Stimulated activated CD4-positive, alpha-beta T cell treated with anti-CD3 and anti-CD28 coated beads, Interleukin-4, amount 100 ng/mL, for 48 hours (primary cell): ENCODE measurements at places on chromosomes 6 and 20.
A peak's percentile ranks its signal among the peaks of the same experiment; 100 is the strongest.

- DNase-seq, result no peak
Measured at GRCh38 chr6:131937703-131938631, 13.2 kb downstream of the CCN2 start.

- DNase-seq, result peak; percentile 21
Measured at GRCh38 chr6:40328386-40328985, 258.7 kb downstream of the LRFN2 start.

DNA sequence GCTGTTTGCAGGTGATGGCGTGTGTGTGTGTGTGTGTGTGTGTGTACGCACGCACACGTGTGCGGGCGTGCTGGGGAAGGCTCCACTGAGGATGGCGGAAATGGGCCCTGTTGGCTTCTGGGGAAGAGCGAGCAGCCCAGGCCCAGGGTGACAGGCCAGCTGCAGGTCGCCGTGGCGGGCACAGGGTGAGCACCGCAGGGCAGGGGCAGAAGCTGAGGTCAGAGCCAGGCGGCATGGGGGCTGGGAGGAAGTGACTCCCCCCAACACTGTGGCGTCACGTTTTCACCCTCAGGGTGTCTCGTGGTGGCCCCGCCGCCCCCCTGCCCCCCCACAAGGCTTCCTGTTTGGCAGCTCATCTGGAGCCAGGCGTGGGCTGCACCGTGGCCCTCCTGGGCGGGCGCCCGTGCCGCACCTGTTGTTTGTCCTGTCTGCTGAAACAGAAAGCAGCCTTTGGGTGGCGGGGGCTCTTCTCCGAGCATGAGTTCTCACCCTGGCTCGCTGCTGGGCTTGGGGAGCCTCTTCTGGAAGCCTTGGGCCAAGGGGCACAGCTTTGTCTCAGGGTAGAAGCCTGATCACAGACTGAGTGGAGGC, 7.1 kb downstream of the RBM38 start:
- DNase-seq, result peak; percentile 67

DNA sequence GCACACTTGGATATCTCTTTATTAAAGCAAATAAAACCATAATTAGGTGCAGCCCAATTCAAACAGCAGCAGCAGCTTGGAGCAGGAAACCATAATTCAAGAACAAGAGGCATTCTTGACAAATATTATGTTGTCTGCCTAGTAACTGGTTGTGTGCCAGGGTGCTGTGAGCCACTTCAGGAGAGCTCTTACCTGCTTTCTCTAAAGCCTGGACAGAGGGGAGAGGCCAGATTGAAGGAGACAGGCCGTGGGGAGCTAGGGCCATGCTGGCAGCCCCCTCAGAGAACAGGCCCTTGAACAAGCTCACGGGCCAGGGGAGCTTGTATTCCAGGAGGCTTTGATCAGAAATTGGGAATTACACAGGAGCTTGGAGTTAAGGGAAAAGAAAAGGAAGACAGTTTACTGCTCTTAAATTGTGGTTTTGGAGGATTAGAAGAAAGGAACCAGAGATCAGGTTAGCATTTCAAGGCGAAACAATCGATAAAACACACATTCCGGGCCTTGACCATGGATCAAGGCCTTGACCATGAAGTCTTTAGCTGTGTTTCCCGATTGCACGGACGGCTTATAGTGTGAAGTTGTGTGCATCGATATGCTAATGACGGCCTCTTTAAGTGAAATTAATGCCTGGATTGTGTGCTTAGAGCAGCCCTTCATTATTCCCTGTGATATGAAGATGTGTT, 69.8 kb upstream of the NKX2-2 start:
- DNase-seq, result no peak

- DNase-seq, result no peak
Measured at GRCh38 chr20:61937146-61937962, 128.3 kb downstream of the TAF4 start.

DNA sequence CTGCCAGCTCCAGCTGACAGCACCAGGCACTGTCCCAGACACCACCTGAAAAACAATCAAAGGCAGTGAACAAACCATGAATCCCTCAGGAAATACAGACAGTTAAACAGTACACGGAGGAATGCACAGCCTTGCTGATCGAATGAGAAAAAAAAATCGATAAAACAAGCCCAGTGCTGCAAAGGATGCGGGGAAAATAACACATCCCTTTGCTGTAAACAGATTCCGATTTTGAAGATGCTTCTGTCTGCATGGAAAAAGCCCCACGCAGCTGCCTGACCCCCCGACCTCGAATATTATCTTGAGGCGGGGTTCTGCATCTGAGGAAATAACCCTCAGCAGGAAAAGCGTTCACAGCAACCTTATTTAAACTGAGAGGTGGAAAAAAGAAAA, 43.9 kb downstream of the RBM38 start:
- no peak for DNase-seq

DNA sequence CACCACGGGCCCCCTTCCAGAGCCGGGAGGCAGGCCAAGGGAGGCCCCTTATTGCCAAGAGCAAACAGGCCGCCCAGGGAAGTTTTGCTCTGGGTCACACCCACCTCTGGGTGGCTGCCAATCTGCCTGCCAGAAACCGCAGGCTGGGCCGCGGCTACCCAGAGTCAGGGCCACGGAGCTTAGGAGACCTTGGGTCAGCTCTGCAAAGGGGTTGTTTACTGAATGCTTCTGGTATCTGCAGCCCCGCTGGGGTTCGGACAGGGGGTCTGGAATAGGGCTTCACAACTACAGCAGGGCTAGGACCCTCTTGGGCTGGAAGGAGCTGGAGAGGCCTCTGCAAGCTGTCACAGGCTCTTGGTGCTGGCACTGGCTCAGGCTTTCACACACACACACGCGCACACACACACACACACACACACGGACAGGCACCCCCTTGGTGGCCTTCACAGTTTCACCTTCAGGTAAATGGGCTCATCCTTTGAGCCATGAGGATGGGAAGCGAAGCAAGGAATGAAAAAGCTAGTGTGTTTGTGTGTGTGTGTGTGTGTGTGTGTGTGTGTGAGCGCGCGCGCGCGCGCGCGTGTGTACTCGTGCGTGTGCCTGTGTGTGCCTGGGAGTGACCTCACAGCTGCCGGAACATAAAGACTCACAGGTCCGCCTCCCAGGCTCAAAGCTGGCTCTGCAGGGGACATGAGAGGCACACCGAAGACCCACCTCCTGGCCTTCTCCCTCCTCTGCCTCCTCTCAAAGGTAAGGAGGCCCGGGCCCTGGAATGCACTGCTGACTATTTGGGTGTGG, at the start of gene CCN5:
TSS of gene CCN5 (plus strand) at position 669 of the 798 bp plus-strand sequence. CDS start at position 691, 22 bp downstream.
- DNase-seq, result no peak

DNA sequence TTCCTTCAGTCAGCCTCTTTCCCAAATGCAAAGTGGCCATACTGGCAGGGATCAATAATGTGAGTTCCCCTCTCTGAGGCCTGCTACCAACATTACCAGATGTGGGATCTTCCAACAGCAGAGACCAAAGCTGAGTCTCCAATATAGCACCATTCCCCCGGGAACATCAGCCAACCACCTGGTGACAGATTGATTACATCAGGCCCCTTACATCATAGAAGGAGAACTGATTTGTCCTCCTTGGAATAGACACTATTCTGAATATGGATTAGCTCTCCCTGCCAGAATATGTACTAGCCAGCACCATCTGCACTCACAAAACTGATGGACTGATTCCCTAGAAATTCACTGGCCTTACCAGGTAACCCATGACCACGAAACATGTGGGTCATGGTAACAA, 61.9 kb upstream of the CARMIL1 start:
- no peak for DNase-seq

GRCh38 chr6:157029980-157030690, 253.0 kb downstream of the ARID1B start:
- DNase-seq, result no peak

- DNase-seq, result peak; percentile 18
Measured at GRCh38 chr6:11374036-11375010, 141.9 kb upstream of the NEDD9 start.

DNA sequence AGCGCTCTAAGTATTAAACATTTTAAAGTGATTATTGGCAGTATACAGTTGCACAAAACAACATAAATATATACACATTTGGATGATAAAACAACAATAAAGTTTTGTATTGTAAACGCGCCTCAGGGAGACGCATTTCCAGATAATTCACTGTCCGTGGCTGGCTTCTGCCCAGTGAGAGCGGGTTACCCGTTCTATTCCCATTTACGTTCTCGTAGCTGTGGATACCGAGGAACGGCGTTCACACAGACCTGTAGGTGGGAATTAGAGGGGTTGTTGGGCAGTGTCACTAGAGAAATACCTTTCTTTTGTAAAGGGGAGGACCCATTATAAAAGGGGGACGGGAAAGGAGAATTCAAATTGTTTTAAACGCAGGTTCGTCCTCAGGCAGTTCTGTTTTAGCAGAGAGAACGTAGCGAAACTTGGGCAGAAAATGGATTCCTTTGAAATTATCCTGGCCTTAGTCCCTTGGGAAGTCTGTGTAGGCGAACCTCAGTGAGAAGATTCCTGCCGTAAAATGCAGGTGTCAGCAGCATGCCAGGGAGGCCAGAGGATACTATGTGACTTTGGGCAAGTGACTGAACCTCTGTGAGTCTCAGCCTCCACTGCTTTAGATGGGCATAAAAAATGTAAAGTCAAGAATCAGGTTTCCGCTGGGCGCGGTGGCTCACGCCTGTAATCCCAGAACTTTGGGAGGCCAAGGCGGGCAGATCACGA, 756 bp downstream of the MTG2 start:
- no peak for DNase-seq

DNA sequence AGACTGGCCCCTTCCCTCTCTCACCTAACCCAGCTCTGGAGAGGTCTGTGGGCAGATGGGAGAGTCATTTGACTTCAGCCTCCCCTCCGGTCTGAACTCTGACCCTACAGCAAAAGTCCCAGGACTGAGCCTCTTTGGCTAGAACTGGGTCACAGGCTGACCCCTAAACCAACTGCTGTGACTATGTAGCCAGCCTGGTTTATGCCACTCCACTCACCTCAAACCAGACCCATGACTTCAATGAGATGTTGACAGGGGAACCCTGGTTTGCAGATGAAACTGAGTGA, 864 bp upstream of the OSBPL2 start:
- DNase-seq, result no peak

DNA sequence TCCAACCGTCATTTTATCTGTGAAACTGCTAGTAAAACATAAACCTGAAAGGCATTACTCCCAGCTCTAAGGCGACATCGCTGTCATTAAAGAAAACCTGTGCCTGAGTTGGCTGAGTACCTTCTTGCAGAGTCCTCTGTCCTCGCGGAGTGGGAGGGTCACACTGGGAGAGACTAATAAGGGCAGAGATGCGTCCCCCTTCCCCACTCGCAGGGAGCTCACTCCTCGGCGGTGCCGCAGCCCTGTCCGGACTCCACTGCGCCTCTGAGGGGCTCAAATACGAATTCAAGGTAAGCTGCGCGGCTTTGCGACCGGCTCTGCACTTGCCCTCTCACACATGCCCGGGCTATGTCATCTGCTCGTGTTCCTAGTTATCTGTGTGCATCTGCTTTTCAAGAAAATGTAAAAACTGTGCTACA, at the start of gene COL19A1:
TSS of gene COL19A1 (plus strand) at position 206 of the 419 bp plus-strand sequence. CDS start 13,012 bp downstream, outside the sequence.
- peak; percentile 3 for DNase-seq

GRCh38 chr20:20410678-20411077, 42.8 kb downstream of the INSM1 start:
- DNase-seq, result no peak

GRCh38 chr6:31042806-31043205, 32.5 kb downstream of the MUC22 start:
- no peak for DNase-seq

- DNase-seq, result no peak
Measured at GRCh38 chr20:6686171-6686570, 81.3 kb upstream of the BMP2 start.

DNA sequence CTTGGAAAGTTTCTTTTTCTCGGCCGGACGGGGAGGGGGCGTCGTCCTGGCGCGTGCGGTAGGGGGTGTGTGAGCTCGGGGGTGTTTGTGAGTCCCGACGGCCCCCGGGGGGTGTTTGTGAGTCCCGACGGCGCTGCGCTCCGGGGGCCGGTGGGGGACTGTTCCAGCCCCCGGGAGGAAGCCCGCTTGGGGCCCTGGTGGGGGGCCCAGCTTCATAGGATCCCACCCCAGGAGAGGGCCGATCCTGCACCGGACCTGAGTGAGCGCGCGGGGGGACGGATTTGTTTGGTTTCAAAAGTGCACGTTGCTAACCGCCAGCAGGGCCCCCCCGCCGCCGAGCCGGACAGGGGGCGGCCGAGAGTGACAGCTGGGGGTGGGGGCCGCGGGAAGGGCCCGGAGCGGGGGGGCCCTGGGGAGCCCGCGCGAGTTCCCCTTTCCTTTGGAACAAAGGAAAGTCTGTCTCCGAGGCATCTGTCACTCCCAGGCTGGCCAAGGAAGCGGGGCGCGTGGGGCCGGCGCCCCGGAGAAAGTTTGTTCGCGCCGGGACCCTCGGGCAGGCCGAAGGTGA, 485 bp downstream of the TGIF2 start:
- DNase-seq, result no peak

- no peak for DNase-seq
Measured at GRCh38 chr6:35543459-35544193, 30.9 kb upstream of the TULP1 start.

DNA sequence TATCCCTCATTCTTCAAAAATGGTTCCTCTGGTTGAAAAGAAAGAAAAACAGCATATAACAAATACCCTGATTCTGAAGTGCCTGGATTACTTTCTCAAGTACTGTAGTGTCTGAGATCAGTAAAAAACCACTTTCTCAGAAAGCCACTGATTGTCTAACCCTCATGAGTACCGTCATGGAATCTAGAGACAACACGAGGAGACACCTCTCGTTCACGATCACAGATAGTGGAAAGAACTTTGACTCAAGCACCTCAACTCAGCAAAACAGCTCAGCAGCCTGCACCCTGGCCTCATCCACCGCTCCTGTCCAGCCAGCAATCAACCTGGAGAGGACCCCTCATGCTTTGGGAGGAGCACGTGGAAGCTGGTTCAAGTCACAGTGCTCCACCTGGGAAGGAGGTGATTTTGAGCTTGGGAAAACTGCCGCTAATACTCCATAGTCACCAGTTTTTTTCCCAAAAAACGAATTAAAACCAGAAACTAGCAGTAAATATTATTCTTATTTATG, 1.0 kb downstream of the SCML4 start:
- DNase-seq, result no peak

DNA sequence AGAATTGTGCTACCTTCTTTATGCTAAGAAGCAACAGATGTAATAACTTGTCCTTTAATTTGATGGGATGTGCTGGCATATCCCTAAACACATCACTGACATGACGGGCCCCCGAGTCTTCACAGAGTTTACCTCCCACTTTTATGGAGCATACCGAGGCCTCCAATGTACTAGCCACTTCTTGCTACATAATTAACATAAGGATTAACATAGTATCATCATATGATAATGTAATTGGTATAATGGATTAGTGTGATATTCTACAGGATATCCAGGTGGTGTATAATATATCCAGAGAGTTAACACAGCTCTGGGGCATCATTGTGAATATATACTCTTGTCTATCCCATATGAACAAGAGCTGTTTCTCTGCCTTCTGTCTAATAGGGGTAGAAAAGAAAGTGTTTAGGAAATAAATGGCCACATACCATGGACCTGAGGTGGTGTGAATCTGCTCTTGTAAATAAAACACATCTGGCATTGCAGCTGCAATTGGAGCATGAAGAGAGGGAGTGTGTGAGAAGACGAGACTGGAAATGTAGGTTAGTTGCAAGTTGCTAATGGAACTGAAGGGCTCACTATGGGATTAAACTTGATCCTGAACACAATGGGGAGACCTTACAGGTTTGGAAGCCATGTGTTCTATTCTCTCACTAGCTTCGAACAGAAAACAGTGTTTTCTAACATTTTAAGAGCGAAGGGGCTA, 102.3 kb downstream of the IYD start:
- DNase-seq, result no peak

- no peak for DNase-seq
Measured at GRCh38 chr6:6169141-6169540, 151.3 kb downstream of the F13A1 start.
